ENCODE measurements at places on chromosomes 16 and 17.

DNA sequence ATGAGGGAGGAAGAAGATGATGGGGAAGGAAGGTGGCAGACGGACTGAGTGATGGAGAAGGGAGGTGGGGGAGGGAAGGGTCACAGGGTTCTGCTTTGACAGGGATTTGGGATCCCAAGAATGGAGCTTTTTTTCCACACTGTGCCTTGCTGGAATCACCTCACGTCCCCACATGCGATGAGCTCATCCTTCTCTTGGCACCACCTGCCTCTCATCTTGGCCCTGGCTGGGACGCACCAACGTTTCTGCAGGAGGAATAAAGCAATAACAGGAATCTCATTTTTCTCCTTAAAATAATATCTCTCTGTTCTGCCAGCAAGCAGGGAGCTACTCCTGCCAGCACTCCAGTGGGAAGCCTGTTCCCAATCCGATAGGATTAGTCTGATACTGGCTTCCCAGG lies 47.8 kb downstream of the MEOX1 start:
- DNase-seq = no peak

GRCh38 chr17:1045456-1045855 lies 48.5 kb downstream of the TIMM22 start:
- DNase-seq = no peak

DNA sequence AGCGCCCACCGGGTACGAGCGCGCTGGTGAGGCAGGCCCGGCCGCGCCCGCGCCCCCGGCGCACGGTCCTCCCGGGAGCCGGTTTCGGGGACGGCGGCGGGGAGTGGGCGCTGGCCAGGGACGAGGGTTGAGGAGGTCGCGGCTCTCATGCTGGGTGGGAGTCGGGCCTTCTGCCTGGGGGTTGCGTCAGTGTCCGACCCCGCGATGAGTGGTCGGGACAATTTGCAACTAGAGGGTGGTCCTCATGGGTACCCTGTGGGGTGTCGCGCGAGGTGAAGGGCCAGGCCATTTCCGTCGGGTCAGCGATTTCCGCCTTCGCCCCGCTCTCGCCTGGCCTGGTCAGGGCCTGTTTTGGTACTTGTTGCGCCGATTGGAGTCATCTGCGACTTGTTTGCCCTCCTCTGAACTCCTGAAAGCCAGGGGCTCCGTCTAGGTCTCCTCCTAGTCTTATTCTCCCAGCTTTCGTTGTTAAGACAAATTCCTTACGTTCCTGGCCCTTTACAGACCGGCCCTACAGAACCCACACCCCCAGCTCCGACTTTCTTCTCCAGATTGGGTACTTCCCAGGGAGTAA lies 14.9 kb downstream of the NAA60 start:
- DNase-seq = no peak

DNA sequence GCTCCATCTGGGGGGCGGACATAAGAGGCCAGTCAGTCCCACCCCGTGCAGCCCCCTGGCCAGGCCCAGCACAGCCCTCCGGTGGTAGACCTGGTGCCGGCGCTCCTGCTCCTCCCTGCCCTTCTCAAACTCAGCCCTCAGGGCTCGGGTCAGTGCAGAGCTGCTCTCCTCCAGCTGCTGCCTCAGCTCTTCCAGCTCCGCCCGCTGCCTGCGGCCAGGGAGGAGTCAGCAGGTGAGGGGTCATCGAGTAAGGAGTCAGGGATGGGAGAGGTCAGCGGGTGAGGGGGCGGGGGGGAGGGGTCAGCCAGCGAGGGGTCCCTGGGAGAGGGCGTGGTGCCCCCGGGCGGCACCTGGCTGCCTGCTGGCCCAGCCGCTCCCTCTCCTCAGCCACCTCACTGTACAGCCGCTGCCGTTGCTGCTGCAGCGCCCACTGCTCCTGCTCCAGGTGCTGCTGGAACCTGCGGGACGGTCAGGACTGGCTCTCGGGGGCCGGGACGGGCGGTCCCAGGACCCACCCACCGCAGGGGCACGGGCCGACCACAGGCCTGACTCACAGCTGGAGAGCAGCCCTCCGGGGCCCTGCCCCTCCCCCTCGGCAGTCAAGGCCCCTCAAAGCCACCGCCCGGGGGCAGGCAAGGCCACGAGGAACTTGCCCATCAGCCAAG lies 26.5 kb upstream of the AATK start:
- no peak for DNase-seq

GRCh38 chr16:28090646-28091377 lies 27.3 kb upstream of the GSG1L start:
- DNase-seq = no peak

GRCh38 chr16:80570106-80570478 lies 29.3 kb downstream of the DYNLRB2 start:
- DNase-seq = no peak

- peak; percentile 65 for DNase-seq
These were observed 737 bp downstream of the DHRS13 start for GRCh38 chr17:28901866-28902818.

DNA sequence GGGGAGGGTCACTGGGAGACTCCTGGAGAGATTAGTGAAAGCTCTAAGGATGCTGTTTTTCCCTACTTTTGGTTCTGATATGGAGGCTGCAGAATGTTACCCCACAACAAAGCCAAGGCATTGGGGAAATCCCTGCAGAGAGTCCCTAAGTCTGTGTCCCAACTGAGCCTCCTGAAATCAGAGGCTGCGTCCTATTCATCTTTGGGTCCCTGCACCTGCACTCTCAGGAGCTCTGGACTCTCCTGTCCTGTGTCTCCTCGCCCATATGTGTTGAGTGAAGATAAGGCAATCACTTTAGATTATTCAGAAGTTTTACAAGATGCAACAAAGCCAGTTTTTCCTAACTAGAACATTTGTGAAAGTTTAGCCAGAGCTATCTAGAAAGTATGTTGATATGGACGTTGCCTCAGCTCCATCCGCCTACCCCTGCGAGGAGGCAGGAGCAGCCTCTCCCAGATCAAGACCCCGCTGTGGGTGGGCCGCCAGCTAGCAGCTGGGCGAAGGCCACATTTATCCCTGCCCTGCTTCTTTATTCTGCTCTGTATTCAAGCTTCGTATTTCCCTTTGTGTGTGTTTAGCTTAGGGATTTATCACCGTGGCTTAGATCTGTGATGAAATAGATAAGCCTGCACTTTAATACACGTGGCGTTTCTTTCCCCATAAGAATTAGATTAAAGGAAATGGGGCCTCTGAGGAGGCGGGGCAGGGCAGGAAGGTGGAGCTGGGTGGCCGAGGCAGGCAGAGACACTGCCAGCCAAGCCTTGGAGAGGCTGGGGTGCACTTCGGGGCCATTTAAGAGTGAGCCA lies 37.4 kb downstream of the SHISA6 start:
- no peak for DNase-seq

GRCh38 chr17:70661342-70662222 lies 492.2 kb downstream of the KCNJ2 start:
- DNase-seq = no peak

DNA sequence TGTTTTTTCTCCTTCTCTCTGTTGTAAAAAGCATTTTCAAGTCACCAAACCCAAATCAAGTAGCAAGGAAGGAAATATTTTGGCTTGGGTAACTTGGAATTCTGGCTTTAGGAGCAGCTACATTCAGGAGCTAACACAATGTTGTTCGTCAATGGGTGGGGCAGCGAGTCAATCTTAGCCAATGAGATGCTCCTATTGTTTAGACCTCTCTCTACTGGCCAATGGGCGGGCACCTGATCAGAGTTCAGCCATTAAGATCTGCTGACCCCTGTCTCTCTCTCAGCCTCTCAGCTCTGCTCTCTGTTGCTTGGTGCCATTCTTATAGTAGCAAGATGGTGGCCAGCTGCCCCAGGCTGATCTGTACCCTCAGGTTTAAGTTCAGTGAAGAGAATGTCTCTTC lies 83.2 kb downstream of the IRX3 start:
- no peak for DNase-seq

- DNase-seq = peak; percentile 70
These were observed at the start of gene SNX20 for GRCh38 chr16:50681021-50681885. SNX20 (minus strand) TSS chr16:50681312; CDS start chr16:50677526, 3,786 bp downstream.

- no peak for DNase-seq
These were observed 2.5 kb upstream of the HS3ST4 start for GRCh38 chr16:25689137-25689836.

DNA sequence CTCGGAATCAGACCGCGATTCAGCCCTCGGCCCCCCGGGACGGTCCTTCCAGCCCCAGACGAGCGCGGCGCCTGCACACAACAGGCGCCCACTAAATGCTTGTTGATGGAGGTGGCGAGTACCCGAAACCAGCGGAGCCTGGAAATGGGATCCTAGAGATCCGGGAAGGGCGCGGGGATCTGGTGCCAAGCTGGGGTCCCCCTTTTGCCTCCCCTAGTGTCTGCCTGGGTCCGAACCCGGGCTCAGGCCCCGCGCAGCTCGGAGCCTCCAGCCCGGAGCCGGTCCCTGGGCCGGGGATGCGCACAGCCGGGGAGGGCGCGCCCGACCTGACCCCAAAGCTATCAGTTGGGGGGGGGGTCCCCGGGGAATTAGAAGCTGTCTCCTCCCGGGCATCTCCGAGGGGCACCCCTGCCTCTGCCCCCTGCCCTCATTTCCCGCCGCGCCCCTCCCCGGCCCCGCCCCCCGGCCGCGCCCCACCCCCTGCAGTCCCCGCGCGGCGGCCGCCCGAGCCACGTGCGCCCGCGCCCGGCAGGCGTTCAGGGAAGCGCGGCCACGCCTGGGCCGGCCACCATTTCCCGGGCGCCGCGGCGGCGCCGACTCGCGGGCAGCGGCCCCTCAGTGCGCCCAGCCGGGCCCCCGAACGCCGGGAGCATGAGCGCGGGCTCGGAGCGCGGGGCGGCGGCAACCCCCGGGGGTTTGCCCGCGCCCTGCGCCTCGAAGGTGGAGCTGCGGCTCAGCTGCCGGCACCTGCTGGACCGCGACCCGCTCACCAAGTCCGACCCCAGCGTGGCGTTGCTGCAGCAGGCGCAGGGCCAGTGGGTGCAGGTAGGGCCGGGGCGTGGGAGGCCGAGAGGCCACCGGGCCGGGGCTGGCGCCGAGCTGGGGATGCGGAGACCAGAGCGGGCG lies at the start of gene CPNE7:
Gene CPNE7 (plus strand): TSS at position 512 of the 906 bp plus-strand sequence. CDS start 140 bp downstream, at position 652.
- DNase-seq = no peak

DNA sequence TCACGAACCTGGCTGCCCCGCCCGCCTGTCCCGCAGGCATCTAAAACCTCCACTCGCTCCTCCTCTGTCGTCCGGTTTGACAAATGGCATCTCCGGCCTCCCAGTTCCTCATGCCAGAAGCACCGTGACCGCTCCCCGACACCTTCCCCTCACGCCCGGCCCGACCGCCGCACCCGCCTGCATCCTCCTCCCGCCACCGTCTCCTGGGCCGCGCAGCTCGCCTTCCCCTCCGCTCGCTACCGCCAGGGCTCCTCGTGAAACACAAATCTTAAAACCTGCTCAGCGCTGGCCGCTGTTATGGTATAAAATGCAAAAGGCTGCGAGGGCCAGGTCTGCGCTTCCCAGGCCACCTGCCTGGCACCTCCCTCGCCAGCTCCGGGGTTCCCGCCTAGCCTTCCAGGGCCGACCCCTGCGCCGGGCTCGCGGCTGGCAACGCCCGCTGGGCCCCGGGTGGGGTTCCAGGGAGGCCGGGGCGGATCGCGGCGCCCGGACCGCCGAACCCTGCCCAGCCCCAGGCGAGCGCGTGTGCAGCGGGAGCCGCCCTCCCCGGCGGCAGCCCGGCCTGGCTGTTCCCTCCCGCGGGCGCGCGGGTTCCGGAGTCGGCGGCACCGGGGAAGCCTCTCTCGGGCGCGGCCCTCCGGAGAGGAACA lies 488 bp downstream of the SPSB3 start:
- DNase-seq = peak; percentile 49

DNA sequence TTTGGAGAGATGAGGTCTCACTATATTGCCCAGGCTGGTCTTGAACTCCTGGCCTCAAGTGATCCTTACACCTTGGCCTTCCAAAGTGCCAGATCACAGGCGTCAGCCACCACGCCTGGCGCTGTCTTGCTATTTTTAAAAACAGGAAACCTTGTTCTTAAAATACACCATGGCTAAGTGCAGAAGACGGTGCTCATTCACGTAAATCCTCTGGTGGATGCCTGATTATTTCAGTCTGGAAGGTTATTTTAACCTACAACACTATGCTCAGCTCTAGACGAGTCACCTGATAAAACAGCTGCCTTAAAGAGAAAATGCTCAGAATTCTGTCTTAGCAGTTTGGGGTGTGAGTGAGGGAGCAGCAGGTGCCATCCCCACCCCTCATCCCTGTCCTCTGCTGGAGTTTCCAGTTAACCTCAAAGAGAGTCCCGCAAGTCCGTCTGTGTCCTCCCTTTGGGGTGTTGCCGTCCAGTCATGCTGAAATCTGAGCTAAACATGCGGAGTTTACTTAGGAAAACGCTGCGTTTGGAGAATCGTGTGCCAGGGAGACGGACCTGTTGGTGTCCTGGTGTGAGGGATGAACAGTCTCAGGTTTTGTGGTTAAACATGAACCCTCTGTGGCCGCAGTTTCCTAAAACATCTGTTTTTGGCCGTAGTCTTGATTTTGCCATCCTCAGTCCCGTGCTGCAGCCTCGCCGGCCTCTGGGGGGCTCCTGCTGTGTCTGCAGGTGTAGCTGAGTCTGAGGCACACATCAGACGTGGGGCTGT lies 17.1 kb downstream of the SPG7 start:
- DNase-seq = no peak

Data from thymus (tissue), 14 donors.